ENCODE measurements at places on chromosomes 11 and 22.

- DNase-seq = no peak
Measured at GRCh38 chr11:36333897-36334296, 37.8 kb downstream of the PRR5L start.

DNA sequence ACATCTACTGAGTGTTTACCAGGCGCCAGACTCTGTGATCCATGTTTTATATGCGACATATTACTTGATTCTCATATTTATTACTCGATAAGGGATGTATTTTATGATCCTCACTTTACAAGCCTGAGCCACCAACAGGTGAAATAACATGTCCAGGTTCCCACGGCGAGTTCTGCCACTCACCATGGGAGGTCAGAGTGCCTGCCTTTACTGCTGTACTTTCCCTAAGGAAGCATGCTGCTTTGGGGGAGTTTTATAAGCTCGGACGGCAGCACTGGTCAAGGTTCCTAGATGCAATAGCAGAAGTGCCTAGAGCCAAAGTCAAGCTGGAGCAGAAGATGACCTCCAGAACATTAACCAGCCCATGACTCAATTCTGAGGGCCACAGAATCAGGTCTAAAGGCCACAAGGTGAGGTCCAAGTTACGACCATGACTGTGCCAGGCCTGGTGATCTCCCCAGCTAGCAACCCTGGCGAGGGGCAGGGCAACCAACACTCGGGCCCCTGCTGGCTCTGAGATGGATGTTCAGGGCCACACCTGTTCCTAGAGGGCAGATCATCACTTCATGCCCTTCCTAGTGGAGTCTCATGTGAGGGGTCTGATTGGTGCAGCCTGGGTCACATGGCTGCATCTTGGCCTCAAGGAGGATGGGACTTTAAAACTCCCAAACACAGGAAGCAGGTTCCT lies 14.2 kb downstream of the IFT27 start:
- DNase-seq = no peak

- no peak for DNase-seq
Measured at GRCh38 chr11:14101388-14101787, 138.9 kb downstream of the SPON1 start.

GRCh38 chr11:44573333-44573732 lies 7.9 kb downstream of the CD82 start:
- DNase-seq = no peak

GRCh38 chr22:43014316-43014868 lies 557 bp downstream of the PACSIN2 start:
- no peak for DNase-seq

GRCh38 chr22:50123119-50123518 lies 33.3 kb downstream of the MOV10L1 start:
- DNase-seq = no peak

- no peak for DNase-seq
Measured at GRCh38 chr11:126978165-126978564, 22.4 kb downstream of the KIRREL3 start.

DNA sequence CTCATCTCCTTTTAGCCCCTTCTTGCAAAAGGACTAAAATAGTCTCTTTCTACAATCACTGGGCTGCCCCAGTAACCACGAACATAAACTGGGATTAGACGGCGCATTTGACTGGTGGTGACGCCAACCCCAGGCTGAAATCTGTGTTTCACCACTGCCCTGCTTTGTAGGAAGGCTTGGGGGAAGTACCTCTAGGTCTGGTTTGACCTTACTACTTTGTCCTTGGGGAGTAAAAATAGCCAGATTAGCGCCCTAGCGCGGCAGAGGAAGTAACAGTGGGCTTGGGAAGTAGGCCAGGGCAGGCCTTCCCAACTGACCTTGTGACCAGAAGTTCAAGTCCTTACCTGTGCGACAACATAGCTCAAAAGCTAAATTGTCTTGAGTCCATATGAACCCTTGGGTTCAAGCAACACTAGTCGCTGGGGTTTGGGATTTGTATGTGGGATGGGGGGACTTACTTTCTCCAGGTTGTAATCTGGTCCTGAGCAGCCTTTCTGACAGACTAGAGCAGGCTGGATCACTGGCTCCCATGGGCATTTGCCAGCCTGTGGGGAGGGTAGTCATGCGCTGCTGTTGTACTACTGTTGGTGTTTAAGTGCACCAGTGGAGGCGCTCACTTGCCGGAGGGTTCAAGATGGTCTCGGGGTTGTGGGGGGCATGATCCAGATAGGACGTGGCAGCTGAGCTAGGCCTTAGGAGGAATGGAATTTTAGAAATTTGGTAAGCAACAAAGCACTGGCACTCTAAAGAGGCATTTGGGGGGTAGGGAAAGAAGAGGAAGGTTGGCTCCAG lies 953 bp upstream of the PACS1 start:
- DNase-seq = no peak

DNA sequence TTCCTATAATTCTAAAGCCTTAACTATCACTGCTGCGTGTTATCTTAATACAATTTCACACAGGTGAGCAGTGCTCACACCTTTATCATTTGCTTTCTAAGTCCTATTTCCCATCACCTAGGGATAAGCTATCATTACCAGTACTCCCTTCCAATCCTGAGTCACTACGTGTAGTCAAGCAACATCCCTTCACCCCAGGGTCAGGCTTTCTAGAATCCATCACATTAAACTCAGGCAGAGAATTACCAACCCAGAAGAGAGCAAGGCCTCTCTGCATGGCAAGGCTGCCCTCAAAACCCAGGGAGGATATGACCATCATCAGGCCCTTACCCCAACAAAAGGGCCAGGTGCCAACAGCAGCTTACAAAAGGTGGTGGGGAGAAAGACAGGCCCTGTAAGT lies 9.8 kb downstream of the PACSIN2 start:
- DNase-seq = no peak

DNA sequence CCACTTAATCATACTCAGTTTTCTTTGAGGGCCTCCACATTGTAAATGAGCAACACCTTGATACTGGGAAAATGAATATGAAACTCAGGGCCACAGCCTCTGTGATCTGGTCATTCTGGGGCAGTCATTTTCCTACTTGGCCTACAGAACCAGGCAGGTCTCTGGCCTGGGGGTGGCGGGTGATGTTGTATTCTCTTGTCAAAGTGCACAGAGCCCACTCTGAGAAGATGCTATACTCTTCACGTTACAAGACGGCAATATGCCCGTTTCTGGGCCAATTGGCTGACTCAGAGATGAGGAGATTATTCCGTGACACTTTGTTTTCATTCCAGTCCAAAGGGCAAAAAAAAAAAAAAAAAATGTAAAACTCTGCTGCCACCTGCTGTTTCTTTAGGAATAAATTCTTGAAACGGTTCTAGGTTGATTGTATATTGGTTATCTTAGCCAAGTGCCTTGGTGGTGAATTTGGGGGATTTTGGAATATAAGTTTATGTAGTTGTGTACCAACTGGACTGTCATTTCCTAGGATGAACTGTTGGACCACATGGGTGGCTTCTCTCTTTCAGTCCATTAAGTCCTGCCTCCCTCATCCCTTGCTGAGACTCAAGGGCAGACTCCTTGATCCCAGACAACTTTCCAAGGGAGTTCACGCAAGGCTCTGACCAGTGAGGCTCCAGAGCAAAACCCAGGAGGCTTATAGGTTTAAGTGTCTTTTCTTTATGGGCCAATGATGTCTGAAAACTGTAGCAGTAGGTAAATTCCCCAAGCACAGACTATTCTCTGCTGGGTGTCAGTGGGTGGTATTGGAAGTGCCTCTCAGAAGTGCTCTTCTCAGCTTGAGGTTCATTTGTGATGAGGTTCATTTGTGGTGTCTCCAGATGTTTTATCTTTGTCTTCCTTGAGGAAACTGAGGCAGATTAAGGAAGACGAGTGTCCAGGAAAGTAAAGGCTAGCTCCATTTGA lies 18.2 kb downstream of the ADM start:
- DNase-seq = no peak

GRCh38 chr11:62980133-62980760 lies 4.5 kb downstream of the SLC22A6 start:
- DNase-seq = no peak

GRCh38 chr22:19648419-19648929 lies 65.8 kb upstream of the SEPTIN5 start:
- DNase-seq = no peak

- DNase-seq = no peak
Measured at GRCh38 chr11:133905677-133906156, 51.1 kb downstream of the IGSF9B start.

DNA sequence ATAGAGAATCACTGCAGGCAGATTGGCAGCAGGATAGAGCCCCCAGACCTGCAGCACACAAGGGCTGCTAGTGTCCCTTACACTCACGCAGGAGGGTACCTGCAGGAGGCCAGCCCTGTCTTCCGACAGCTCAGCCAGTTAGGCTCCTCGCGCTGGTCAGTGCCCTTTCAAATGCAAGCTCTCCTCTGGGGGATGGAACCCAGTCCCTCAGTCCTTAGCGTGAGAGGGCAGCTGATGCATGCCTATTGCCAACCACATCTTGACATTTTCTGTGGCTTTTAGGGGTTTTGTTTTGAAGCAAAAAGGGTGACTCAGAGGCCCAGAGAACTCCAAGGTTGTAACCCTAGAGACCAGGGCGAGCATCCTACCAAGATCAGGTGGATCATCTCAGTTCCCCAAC lies 40.0 kb downstream of the WNT11 start:
- DNase-seq = no peak
